ENCODE measurements at places on chromosomes 5 and 9.

GRCh38 chr9:129145316-129145715 lies 32.7 kb downstream of the IER5L start:
- DNase-seq: no peak

GRCh38 chr9:123302348-123303214 lies 34.2 kb upstream of the STRBP start:
- DNase-seq: no peak

- DNase-seq: no peak
Observed at GRCh38 chr9:106218854-106219253, 524.5 kb downstream of the TMEM38B start.

DNA sequence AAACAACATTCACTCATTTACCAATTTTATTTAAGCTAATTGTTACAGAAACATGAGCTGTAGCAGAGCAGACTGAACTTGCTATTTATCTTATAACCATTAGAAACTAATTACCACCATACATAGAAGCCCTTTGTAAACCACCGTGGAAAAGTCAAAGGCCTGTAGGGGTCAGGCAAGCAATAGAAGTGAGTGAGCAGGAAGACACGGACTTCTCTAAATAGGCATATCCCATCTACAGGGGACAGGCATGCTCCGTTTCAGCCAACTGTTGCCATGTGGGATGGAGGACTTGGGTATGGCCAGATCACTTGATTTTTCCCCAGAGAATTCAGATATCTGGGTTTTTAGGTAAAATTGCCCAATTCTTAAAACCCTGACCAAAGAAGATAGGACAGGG lies 44.8 kb downstream of the PRRC1 start:
- DNase-seq: no peak

- DNase-seq: no peak
Observed at GRCh38 chr5:113806904-113807303, 293.4 kb downstream of the YTHDC2 start.

- no peak for DNase-seq
Observed at GRCh38 chr5:39371367-39371635, 7.0 kb upstream of the C9 start.

DNA sequence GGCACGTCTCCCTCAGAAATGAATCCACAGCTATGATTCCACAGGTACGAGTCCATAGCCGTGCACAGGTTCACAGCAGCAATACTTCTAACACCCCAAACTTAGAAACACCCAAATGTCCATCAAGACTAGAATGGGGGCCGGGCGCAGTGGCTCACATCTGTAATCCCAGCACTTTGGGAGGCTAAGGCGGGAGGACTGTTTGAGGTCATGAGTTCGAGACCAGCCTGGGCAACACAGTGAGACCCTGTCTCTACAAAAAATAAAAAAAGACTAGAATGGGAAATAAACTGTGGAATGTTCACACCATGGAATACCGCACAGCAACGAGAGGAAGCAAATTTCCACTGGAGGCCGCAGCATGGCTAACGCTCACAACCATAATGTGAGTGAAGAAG lies 4.3 kb upstream of the DOLPP1 start:
- DNase-seq: no peak

DNA sequence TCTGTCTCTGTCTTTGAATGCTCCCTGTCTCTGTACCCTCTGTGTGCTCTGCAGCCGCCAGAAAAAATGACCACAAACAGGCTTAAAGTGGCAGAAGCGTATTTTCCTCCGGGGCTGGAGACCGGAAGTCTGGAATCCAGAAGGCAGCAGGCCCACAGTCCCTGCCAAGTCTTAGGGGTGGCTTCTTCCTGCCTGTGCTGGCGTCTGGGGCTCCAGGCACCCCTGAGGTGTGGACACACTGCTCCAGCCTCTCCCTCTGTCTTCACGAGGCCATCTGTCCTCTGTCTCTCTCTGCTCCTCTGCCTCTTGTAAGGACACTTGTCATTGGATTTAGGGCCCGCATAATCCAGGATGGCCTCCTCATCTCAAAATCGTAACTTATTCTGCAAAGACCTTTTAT lies 298.4 kb upstream of the IRX4 start:
- DNase-seq: no peak

DNA sequence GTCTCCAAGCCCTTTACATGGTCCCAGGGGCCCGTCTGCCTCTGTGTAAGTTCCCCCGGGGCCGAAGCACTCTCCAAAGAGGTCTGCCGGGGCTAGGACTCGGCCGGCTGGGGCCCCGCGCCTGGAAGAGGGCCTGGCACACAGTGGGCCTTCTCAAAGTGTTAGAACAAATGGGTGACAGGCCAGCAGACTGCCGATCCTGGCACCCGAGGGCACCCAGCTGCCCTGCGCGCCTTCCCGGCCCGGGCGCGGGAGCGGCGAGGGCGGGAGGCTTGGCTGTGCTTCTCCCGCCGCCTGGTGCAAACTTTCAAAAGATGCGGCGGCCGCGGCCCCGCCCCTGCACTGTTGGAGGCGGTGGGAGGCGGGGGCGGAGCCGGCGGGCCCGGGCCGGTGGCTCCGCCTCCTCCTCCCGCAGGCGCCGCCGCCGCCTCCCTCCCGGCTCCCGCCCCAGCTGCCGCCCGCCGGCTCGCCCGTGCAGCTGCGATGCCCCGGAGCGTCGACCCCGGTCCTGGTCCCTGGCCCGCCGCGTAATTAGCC lies at the start of gene NEURL1B:
NEURL1B (plus strand) TSS at position 442 of the 537 bp plus-strand sequence. CDS start 144 bp downstream, outside the sequence.
- DNase-seq: peak; percentile 40

DNA sequence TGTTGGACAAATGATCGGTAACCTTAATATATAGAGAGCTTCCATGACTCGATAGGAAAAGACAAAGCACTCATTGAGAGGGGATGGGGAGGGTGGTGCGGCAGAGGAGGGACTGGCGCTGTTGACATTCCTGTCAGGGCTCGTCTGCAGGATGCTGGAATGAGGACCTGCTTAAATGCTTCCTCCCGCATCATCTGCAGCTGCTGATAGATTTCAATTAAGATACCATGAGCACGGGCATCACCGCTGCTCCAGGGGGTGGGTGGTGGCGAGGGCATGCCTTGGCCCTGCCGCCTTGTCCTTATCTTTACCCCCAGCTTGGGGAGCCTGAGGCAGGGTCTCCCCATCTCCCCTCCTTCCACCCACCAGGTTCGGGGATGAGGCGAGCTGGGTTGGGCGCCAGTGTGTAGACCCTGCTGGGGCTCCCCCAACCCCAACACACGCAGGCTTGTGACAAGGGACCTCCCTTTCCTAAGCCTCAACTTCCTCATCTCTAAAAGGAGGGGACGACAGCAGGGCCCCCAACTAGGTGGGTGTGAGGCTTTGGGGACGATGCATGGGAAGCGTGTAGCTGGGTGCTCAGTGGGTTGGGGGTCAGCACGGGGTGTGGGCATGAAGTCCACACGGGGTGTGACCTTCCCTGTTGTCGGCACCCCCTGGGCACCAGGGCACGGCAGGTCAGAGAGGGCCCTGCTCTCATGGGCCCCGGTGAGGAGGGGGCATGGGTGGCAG lies 11.7 kb upstream of the QRFP start:
- DNase-seq: no peak

GRCh38 chr9:121748727-121749423 lies 97.4 kb downstream of the DAB2IP start:
- no peak for DNase-seq

GRCh38 chr5:172680921-172681320 lies 39.9 kb downstream of the NEURL1B start:
- DNase-seq: no peak

- no peak for DNase-seq
Observed at GRCh38 chr5:172150514-172151425, 37.3 kb downstream of the STK10 start.

GRCh38 chr5:76305775-76306174 lies 97.3 kb upstream of the IQGAP2 start:
- no peak for DNase-seq

DNA sequence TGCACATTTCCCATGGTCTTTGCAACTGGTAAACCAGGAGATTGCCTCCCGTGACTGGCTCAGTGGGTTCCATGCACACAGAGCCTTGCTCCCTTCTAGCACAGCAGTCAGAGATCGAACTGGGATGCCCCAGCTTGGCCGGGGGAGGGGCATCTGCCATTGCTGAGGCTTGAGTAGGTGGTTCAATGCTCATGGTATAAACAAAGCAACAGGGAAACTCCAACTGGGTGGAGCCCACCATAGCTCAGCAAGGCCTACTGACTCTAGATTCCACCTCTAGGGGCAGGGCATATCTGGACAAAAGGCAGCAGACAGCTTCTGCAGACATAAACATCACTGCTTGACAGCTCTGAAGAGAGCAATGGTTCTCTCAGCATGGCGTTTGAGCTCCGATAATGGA lies 67.0 kb upstream of the PPP1R2B start:
- DNase-seq: no peak

DNA sequence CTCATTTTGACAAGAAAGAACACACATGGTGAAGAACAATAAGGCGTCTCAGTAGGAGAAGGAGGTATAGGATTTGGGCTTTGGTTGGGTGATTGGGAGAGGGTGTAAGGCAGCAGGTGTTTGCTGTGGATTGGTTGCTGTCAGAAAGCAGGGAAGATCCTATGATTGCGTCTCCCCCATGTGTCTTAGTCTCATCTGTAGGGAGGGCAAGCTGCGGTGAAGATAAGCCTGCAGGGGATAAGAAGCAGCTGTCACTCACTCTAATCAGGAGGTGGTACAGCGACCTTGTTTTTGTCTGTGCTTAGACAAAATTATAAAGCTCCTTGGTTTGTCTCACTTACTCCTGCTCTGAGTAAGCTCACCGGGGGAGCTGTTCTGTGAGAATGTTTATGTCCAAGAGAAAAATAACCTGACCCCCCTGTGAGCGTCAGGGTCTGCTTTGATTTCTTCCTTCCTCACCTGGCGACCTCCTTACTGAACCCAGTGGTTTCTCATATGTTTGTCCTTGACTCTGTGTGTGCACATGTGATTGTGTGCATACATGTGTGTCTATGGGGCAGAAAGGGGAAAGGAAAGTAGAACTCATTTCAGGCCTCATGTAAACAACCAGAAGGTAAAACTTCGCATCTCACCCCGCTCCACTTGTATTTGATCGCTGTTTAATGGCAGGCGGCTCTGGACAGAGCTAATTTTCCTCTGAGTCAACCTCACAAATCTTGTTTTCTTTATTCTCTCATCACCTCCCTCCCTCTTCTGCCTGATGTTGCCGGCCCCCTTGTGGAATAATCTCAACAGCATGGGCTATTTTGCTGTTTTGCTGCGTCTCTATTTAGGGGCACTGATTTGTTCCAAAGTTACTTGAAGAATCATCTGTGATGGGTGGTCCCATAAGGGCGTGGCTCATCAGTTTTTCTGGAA lies 105.6 kb downstream of the TENT4A start:
- DNase-seq: no peak

DNA sequence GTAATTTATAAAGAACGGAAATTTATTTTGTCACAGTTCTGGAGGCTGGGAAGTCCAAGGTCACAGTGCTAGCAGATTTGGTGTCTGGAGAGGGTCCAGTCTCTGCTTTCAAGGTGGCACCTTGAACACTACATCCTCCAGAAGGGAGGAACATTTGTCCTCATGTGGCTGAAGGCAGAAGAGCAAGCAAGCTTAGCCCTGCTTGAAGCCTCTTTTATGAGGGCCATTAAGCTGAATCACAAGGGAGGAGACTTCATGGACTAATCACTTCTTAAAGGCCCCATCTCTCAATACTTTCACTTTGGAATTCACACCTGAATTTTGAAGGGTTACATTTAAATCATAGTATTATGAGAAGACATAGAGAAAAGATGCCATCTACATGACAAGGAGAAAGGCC lies 215.4 kb upstream of the NFIL3 start:
- DNase-seq: no peak

- no peak for DNase-seq
Observed at GRCh38 chr5:59174248-59174844, 591.5 kb downstream of the RAB3C start.

DNA sequence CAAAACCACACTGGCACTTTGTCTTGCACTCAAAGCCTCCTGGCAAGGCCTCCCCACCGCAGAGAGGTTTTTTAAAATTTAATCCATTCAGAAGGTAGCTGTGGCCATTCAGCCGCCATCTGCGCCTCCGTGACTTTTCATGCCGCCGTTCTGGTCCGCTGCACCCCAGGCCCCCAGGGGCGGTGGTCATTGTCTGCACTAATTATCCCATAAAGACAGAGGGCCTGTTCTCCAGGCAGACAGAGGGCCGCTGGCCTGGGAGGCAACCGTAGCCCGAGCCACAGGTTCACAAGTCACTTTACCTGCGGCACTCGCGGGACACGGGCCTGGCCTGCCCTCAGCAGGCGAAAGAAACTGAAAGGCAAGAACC lies 49.4 kb downstream of the EXD3 start:
- DNase-seq: no peak

GRCh38 chr9:110106661-110107060 lies 101.3 kb downstream of the C9orf152 start:
- DNase-seq: no peak

GRCh38 chr5:170694911-170695310 lies 88.6 kb upstream of the GABRP start:
- DNase-seq: no peak

DNA sequence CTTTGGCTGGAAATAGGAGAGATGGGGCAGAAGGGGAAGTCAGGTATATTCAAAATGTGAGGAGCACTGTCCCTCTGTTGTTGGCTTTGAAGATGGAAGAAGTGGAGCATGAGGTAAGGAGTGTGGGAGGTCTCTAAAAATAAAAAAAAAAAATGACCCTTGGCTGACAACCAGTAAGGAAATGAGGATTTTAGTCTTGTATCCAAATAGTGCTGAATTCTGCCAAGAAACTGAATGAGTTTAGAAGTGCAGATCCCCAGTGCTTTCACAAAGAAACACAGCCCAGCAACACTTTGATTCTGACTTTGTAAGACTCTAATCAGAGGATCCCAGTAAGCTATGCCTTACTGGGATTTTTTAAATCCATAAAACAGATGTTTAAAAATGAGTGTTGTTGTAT lies 367.9 kb downstream of the CYLC2 start:
- no peak for DNase-seq

DNA sequence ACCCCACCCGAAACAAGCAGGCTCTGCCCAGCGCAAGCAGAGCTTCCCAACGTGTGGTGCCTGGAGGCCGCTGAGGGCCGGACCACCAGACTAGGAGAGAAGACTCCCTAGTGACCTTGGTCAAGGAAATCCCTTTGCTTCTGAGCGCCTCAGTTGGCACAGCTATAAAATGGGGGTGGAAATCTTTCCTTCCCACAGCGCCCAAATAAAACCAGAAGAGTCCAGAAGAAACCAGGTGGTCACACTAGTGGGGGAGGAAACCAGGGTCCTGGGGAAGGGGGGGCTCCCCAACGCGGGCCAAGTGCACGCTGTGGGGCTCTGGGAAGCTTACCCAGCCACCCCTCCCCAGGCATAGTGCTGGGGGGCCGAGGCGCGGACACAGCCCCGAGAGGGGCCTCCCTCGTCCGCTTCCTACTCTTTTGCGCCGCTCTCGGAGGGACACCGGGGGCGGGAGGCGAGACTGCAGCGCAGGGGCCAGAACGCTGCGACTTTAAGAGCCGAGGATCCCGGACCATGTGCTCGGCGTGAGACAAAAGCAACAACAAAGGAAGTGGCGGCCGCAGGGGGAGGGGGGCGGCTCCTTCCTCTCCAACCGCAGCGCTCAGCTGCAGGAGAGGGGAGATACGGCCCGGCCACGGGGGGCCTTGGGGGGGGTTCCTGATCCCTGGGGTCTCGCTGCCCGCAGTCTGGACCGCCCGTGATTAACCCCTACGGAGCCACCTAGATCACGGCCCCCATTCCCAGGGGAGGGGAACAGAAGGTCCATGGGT lies 885 bp downstream of the RNF44 start:
- DNase-seq: peak; percentile 70

GRCh38 chr9:38344566-38345324 lies 47.8 kb upstream of the ALDH1B1 start:
- no peak for DNase-seq
